ENCODE measurements at places on chromosomes 12 and 14.

GRCh38 chr12:75712223-75712622 is 200.8 kb upstream of the KRR1 start:
- no peak for DNase-seq

DNA sequence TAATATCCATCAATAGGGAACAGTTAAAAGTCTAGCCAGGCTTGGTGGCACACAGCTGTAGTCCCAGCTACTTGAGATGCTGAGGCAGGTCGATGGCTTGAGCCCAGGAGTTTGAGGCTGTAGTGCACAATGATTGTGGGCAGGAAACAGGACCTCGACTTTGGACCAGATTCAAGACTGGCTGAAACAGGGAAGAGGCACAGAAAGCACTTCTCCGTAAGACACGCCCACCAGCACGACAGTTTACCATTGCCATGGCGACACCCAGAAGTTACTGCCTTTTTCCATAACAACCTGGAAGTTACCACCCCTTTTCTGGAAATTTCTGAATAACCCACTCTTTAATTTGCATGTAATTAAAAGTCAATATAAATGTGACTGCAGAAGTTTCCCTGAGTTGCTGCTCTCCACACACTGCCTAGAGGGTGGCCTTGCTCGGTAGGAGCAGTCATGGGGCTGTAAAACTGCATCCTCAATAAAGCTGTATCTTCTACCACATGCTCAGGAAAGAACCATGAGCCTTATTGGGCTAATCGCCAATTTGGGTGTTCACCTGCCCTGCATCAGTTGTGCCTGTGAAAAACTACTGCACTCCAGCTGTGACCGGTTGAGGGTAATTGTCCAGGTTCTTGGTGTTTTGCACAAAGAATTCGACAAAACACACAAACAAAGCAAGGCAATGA is 4.6 kb upstream of the LRRC23 start:
- DNase-seq: no peak

DNA sequence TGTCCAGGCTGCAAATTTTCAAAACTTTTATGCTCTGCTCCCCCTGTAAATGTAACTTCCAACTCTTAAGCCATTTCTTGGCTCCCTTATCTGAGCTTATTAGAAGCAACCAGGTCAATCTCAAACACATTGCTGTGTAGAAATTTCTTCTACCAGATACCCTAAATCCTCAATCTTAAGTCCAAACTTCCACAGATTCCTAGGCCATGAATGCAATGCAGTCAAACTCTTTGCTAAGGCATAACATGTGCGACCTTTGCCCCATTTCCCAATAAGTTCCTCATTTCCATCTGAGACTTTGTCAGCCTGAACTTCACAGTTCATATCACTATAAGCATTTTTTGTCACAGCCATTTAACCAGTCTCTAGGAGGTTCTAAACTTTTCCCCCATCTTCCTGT is 64.5 kb downstream of the TMTC3 start:
- DNase-seq: no peak

DNA sequence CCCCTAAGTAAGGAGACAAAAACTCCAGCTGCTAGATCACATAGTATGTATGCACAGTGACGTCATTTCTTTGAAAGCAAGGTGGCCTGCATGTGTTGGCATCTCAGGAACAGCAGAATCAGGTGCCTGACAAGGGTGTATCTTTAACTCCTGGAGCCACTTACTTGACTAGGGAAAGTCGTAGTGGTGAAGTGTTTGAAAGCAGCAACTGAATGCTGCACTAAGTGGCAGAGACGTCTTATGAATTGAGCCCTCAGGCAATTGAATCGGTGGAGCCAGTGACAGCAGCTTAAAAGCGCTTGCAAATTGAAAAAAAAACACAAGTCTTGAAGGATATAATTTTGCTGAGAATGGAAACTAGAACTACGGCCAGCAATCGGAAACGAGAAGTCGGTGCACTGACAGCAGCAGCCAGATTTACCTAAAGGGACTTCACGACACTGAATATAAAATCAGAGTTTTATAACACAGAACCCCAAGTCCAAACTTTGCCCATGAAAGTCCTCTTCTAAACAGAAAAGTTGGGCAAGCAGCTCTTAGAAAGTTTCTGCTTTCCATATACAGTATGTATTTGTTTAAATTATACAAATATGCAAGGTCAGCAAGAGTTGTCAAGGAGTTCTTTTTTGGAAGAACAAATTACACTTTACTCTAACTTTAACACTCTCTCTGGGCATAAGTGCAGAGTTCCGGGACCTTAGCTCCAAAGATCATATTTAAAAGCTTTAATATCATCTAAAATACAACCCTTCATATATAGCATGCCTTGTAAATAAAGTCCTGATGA is 1.1 kb downstream of the IGF1 start:
- DNase-seq: no peak

- no peak for DNase-seq
Observed at GRCh38 chr12:3962631-3963483, 89.7 kb upstream of the PARP11 start.

All from D721Med (cell line).